Uterine smooth muscle cell (primary cell): ENCODE measurements at places on chromosomes 11 and 22. TPM values are rescaled to one million over a fixed set of nuclear protein-coding genes. Genes with fewer than 3 reads are reported as not detected.

Gene CCDC85B
- 93.9 and 99.7 TPM in 2 replicates for total RNA-seq

Gene SPTBN2
- total RNA-seq = 4.4 and 5.6 TPM in 2 replicates

Gene CCDC116
- total RNA-seq = 0.22 and 0.25 TPM in 2 replicates

Gene SLC22A25
- total RNA-seq = not detected in 2 replicates

Gene CNGA4
- under 0.01 TPM in 1 of 2 replicates, not detected in the other for total RNA-seq

Gene OR5P2
- not detected in 2 replicates for total RNA-seq

Gene ALDH3B1
- 16.7 and 36.6 TPM in 2 replicates for total RNA-seq

Gene SMC1B
- total RNA-seq = under 0.01 TPM in 1 of 2 replicates, not detected in the other

Gene ABCC8
- not detected in 2 replicates for total RNA-seq

Gene SLC29A2
- 0.11 and 0.37 TPM in 2 replicates for total RNA-seq

Gene PANX2
- total RNA-seq = 0.37 and 0.66 TPM in 2 replicates

Gene ASRGL1
- 0.12 and 1.00 TPM in 2 replicates for total RNA-seq

Gene APOA1
- 0.62 and 1.4 TPM in 2 replicates for total RNA-seq

Gene C11orf16
- not detected in 2 replicates for total RNA-seq

Gene APOBEC3A
- total RNA-seq = not detected in 2 replicates

Gene MYBPC3
- total RNA-seq = not detected in 2 replicates
